COR-L47 (cell line): ENCODE measurements at places on chromosomes 4 and X.
A peak's percentile ranks its signal among the peaks of the same experiment; 100 is the strongest.

DNA sequence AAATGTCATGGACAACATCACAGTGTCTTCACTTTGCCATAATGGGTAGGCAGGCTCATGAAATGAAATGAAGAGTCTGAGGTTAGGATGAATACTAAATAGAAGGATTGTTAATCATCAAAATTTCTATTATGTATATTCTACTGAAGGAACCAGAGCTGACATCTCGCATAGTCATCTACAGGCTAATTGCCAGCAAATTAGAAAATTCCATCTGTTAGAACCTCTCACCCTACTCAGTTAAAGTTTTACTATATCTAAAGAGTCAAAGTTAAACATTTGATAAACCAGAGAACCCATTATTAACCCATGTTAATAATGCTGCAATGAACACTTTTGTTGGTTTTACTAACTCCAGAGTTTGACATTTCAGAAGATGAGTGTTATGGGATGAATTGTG, 114.6 kb downstream of the ARHGAP6 start:
- DNase-seq: no peak

- DNase-seq: no peak
Measured at GRCh38 chr4:105630670-105631655, 77.5 kb downstream of the INTS12 start.

DNA sequence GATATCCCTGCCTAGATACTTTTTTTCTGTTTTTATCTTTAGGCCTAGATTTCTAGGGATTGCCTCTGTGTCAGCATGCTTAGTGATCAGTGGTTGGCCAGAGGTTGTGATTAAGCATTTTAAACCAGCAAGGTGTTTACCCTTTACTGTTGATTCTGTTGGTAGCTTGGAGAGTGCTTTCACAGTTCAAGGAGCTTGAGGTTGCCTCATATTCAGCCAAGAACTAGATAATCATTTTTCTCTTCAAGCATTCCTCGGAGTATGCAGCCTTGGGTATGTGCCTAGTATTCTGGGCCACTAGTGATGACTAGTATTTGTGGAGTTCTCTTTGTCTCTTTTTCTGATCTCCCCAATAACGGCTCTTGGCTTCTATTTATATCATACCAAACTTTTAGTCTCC, 20.4 kb downstream of the APOOL start:
- no peak for DNase-seq

DNA sequence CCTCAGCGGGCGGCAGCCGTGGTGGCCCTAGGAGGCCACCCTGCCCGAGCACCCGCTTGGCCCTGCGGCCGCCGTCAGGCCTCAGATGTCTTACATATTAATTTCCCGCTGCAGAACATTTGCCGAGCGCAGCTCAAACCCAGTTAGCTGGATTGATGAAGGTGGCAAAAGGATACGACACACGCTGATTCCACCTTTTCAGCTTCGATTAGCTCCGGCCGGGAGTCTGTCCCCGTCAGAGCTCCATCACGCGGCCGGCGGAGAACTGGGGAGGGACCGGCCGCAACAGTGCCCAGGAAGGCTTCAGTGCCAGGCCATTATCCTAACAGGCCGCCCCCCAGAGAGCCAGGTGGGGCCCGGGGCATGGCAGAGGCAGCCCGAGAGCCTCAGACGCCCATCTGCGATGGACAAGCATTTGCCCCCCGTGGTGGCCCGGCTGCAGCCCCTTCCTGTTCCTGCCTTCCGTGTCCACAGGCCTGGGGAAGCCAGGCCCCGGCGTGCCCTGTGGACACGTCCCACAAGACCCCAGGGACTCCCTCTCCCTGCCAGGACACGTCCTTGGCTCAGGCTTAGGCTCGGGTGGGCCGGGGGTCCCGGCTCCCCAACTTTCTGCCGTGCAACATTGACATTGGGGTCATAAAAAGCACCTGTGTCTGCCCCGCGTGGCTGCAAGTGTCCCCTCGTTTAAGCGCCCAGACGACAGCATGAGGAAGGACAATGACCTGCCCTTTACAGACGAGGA, 133.8 kb upstream of the NKX1-1 start:
- no peak for DNase-seq

DNA sequence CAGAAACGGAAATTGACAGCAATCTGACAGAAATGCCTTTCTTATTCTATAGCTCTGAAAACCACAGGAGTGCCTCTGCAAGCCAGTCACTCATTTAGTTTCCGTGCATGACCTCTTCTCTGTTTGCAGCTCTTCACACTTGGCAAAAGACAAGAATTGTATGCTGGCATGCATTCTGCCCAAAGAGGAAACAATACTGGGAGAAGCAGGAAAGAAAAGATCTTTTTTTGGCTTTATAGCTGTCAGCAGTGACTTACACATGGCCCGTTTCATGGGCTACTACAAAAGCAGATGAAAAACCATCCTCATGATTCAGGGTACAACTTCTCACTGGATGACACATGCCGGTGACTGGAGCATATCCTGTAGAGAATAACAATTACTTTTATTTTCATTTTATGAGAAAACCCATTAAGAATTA, 249.4 kb downstream of the ADAMTS3 start:
- no peak for DNase-seq

- no peak for DNase-seq
Measured at GRCh38 chrX:9902656-9903055, 64.5 kb upstream of the CLDN34 start.

DNA sequence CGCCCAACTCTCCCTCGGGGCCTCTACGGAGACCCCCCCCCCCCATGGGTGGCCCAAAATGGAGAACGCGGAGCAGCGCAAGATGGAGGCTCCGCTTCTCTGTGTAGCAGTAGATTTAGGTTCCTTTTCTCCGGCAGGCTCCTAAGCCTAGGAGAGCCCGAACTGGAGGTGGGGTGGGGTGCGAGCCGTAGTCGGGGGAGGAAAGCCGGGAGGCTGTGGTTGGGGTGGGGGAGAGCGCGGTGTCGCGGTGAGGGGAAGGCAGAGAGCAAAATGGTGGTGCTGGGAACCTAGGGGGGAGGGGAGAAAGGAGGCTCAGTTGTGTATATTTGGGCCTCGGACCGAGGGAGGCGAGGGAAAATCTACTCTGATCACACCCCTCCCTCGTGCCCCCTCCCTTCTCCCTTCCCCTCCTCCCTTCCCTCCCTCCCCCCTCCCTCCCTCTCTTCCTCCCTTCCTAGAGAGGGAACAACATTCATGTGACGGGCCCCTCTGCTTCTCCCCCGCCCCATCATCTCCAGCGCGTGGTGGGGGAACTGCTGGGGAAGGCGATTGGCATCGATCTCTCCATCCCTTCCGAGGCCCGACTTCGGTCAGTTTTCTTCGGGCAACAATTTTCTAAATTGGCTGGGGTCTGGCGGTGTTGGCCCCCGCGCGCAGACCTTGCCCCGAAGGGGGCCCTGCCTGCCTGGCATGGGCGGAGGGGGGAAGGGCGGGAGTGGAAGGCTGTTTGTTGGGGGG, at the start of gene STAG2:
Gene STAG2, plus strand, starts transcription at position 439 of the 738 bp plus-strand sequence. CDS start 60,922 bp downstream, outside the sequence.
- DNase-seq: peak; percentile 76

- peak; percentile 7 for DNase-seq
Measured at GRCh38 chrX:13069771-13070416, 25.5 kb upstream of the FAM9C start.

- DNase-seq: no peak
Measured at GRCh38 chrX:45900766-45901615, 644.2 kb downstream of the ZNF674 start.

DNA sequence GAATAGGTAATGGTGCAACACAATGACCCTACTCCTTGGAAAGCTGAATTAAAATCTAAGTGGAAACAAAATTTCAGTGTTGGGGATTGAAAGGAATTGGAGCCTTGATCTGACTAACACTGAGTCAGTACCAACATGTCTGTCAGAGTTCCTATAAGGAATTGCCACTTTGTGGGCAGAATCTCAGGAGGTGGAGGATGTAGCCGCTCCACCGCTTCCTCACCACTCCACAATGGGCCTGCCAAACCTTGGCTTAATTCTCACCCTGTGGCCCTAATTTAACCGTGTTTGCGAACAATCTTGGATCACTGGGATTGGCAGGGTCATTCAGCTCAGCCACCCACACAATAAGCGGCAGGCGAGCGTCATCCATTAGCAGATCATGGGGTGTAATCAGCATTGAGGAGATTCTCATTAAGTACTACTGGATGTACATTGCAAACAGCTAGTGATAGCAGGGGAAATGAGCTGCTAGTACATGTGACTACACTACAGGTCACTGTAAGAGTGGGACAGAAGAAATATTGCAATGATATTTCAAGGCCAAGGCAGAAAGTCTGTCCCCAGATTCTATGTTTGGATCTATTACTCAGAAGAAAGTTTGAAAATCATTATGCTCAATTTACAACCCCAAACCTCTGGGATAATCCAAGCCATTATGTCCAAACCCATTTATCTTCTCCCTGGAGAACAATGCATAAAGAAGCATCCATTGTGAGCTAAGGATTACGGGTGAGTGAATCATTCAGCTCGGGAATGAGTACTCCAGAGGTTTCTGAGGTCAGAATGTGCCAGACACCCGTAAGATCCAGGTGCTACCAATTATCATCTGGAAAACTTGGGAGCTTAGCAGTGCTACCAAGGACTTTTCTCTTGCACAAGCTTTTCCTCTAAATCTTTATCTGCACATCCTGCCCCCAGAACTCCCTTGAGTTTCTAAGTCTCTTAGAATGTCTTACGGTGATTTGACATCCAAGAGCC, 5.8 kb downstream of the SRPX start:
- no peak for DNase-seq

- no peak for DNase-seq
Measured at GRCh38 chrX:261167-261918, 19.8 kb upstream of the PLCXD1 start.

DNA sequence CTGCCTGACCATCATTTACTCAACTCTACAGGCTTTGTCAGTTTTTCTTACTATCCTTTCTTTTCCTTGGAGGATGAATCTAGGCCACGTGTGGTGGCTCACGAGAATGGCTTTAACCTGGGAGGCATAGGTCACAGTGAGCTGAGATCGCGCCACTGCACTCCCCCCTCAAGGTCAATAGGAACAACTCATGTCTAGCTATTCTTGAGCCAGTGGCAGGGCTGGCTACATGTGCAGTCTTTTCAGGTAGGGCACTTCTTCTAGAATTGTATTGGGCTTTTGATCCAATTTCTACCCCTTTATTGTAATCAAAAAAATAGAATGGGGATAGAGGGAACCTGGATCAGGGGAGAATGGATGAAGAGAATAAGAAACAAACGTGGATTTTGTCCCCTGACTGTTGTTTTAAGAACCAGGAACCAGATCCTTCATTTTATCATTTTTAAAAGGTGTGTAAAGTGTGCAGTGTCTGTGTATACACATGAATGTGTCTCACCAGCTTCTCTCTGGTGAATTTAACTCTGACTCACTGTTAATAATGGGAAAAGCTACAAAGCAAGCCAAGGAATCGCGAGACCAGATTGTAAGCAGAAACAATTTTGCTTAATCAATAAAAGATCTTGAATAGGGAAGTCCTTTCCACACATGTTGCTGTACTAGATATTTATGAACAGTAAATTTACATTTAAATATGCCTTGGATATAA, 283.9 kb upstream of the GPC4 start:
- no peak for DNase-seq

GRCh38 chr4:187027272-187027671, 303.6 kb upstream of the FAT1 start:
- no peak for DNase-seq

DNA sequence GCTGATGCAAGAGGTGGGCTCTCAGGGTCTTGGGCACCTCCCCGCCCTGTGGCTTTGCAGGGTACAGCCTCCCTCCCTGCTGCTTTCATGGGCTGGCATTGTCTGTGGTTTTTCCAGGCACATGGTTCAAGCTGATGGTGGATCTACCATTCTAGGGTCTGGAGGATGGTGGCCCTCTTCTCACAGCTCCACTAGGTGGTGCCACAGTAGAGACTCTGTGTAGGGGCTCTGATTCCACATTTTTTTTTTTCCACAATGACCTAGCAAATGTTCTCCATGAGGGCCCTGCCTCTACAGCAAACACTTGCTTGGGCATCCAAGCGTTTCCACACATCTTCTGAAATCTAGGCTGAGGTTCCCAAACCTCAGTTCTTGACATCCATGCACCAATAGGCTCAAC, 657.9 kb upstream of the CT83 start:
- no peak for DNase-seq

- no peak for DNase-seq
Measured at GRCh38 chr4:87916626-87917025, 58.9 kb upstream of the SPP1 start.

DNA sequence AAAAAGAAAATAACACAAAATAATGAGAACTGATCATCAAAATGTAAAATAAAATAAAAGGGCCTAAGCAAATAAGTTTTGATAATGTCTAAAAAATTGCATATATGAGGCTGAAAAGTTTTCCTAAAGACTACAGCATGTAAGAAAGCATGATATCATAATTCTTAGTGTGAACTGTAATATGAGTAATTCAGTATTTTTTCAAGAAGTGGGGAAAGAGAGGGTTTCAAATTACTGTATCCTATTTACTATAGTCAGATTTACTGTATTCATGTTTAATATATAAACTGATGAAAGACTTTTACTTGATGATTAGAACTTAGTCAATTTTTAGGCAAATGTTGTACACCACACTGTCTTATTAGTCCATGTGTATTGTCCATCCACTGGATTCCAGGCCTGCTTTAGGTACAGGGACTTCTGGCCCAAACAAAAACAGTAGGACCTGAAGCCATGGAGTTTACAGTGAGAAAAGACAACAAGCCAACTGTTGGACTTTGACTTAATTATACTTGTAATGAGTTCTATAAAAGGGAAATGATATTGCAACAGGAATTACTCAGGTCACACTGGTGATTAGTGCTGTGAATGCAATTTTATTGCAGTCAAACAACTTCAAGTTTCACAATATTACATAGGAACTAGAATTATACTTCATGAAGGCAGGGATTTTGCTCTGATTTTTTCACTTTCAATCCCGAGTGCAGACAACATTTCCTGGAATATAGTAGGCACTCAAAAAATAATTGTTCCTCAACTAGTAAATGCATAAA, 517.7 kb upstream of the GALNT7 start:
- no peak for DNase-seq

DNA sequence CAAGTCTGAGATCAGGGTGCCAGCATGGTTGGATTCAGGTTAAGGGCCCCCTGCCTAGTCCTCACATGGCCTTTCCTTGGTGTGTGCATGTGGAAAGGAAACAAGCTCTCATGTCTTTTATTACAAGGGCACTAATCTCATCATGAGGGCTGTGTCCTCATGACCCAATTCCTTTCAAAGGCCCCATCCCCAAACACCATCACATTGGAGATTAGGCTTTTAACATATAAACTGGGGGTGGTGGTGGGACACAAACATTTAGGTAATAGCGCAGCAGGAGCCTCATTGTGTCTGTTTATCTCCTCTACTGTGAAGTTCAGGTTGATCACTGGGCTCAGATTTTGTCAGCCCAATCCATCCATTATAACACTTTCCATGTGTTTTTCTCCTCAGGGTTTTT, 41.0 kb downstream of the BEX3 start:
- no peak for DNase-seq

- no peak for DNase-seq
Measured at GRCh38 chr4:74364652-74365491, at the start of gene EREG. EREG (plus strand) TSS chr4:74365145; CDS start chr4:74365309, 164 bp downstream.

- DNase-seq: no peak
Measured at GRCh38 chr4:52566136-52567031, 92.7 kb downstream of the USP46 start.

DNA sequence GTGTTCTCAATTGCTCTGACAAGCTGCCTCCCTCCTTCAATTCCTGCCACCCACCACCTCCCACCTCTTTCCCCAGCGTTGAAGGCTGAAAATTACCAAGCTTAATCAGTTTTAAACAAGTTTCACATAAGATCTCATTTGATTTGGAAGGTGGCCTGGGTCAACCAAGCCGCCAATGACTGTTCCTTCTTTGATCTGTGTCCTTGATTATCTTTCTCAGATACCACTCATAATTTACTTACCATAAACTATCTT, 211.4 kb downstream of the SLIT2 start:
- no peak for DNase-seq
